Hematopoietic multipotent progenitor cell treated with erythropoietin and hydrocortisone succinate and interleukin-3 and kit ligand, for 17 days (in vitro differentiated cells): ENCODE measurements at places on chromosomes 16 and 17.

DNA sequence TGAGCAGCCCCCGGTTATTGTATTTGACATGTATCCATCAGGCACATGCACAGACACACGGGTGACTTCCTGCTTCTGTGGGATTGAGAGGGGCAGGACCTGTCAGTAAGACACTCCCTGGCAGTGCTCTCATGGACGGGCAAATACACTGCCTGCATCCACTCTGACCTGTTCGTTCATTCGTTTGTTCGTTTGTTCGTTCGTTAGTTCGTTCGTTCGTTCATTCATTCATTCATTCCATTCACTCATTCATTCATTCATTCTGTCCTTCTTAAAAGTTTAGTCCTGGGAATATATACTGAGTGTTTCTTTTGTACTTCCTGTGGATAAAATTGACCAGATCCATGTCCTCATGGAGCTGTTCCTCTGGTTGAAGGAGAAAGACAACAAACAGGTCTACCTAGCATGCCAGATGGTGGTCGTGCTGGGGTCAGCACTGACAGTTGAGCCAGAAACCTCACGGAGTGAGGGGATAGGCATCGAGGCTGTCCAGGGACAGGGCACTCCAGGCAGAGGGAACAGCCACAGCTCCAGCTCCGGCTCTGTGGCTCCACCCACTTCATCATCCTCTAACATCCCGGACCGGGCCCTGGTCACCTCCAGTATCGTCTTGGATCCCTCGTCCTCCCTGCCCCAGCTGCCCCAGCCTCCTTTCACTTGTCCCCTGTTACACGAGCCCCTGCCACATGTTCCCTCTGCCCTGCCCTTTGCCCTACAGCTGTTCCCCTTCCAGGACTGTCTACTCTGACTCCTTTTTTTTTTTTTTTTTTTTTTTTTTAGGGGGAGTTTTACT lies 336.1 kb downstream of the CPPED1 start:
- no peak for DNase-seq

DNA sequence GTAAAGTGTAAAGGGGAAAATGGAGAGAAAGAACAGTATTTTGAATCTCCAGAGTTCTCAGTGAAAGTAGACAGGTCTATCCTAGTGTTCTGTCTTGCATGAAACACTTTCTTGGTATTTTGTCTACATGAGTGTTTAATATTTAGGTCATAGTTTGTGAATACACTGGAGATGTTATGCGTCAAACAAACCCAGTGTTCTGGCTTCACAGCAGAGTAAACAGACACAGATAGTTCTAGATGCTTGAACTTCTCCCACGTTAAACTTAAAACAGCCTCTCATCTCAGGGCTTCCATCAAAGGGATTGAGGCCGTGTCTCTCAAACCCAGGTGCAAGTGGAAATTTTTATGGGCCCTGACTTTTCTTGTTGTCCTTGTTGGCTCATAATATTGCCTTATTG lies 48.3 kb downstream of the RBFOX1 start:
- DNase-seq, result no peak

- no peak for DNase-seq
Observed at GRCh38 chr16:70483426-70483825, 29.0 kb downstream of the FCSK start.

DNA sequence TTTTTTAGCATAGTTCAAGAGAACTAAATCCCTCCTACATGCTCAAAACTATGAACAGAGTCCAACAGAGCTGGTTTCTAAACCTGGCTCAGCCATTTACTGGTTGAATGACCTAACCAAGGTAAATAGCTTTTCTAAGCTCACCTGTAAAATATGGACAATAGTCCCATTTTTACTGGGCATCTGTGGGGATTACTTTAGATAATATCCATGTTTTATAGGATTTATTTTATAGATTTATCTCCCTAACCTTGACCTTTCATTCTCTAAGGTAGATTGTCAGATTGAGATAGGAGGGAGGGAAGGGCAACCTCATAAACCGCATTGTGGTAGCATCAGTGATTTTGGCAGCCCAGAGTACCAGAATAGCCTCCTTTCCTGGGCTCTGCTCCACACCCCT lies 178.5 kb upstream of the TOX3 start:
- no peak for DNase-seq

- no peak for DNase-seq
Observed at GRCh38 chr17:74449773-74450172, 16.7 kb upstream of the CD300A start.

GRCh38 chr17:21460358-21460757 lies 84.2 kb downstream of the KCNJ12 start:
- no peak for DNase-seq

DNA sequence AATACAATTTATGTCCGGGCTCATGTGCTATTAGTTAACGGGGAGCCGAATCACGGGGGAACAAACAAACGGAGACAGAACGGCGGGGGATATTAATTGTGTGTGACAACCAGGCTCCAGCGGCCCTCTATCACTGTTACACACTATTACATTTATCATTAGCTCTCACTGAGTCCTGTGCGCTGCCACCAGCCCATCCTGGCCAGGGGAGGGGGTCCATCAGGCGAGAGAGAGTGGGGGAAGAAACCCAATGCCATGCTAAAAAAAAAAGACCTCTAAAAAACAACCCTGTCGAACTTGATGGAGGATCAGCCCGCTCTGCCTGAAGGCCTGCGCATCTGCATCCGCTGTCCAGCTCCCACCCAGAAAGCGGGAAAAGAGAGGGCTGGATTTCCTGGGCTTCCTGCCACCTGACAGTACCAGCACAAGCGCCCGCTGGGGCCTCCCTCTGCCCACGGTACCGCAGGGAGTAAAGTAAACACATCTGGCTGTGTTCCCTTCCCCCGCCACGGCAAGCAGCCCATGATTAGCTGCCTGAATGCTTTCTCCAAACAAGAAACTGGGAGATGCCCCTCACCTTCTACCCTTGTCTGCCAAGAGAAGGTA lies 41.7 kb downstream of the PIPOX start:
- DNase-seq, result no peak

DNA sequence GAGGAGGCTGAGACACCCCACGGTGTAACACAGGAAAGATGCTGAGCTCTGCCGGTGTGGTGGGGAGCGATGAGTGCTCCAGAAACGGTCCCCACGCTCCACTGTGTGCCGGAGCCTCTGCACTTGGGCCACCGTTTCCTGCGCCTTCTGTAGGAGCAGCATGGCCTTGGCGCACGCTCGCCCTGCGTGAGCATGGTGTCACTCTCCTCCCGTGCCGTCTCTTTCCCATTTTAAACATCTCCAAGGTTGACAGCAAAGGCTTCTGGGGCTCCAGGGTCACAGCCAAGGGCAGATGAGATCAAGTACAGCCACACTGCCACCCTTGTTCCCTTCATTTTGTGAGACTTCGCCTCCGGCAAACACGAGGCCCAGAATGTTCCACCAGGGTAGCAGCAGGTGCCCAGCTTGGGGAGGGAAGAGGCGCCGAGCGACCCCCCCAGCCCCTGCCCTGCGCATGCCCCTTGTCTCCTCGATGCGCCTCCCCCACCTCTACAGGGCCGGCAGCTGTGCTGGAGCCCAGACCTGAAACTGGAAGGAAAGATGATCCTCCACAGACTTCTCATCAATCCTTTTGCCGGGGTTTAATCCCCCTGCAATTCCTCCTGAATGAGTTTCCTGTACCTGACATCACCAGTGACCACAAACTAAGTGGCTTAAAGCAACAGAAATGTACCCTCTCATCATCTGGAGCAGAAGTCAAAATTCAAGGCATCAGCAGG lies 19.9 kb upstream of the OSGIN1 start:
- no peak for DNase-seq

DNA sequence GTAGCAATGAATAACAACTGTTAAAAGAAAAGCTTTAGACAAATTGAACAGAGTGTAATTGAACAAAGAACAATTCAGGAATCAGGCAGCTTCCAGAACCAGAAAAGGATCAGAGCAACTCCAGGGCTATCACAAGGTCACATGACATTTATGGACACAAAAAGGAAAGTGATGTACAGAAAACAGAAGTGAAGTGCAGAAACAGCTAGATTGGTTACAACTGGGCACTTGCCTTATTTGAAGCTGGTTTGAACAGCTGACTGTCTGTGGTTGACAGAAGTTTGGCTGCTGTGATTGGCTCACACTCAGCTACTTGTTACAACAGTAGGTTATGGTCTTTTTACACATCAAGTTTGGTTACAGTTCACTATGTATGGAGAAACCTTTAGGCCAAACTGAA lies 14.8 kb downstream of the EFCAB5 start:
- DNase-seq, result no peak

- no peak for DNase-seq
Observed at GRCh38 chr16:25027281-25027680, 12.1 kb upstream of the ARHGAP17 start.

- no peak for DNase-seq
Observed at GRCh38 chr17:45380991-45381390, 51.7 kb downstream of the ARHGAP27 start.

DNA sequence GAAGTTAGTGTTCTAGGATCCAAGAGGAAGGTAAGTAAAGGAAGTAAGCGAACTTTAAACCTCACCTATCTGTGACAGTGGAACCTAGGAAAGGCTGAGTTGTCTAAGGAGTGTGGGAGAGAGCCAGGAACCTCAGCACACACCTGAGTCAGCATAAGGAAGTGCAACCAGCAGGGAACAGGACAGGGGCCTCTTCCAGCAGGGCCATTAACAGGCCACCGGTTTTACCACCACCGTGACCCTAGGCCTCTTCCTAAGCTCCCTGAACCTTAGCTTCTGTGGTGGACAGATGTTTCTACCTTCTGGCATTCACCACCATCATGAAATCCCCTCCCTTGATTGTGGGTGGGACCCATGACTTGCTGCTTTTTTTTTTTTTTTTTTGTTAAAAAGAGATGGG lies 26.7 kb upstream of the GPATCH8 start:
- no peak for DNase-seq

- no peak for DNase-seq
Observed at GRCh38 chr17:71801301-71801700, 319.5 kb upstream of the SOX9 start.

DNA sequence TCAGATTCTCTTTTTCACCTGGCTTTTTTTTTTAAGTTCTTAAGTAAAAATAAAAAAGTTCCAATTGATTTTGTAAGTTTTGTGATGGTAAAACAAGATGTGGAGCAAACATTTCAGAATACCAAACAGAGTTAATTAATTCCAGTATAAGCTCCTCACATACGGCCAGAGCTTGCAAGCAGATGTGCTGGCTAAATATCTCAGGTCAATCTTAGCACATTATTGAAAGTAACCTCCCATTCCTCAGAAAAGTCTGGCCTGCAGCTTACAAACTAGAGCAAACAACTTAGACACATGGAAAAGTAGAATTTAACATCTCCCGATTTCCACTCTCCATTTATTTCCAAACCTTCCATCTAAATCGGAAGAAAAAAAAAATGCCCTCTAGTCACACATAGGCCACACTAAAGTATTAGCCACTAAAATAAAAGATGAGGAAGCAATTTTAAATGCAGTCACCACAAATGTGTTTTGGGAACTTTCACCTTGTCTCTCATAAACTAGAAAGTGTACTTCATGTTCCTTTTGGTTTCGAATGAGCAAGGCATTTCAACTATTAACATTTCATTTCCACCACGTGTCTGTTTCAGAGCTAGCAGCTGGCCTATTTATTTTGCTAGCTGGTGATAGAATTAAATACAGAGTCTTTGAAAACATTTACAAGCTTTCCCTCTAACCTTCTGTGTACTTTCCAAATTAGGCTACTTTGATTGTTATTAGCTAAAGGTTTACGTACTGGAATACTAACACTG lies 143.3 kb downstream of the STX8 start:
- no peak for DNase-seq
